NCI-H460 (cell line): ENCODE measurements at places on chromosomes 12 and 14. TPM values are rescaled to one million over a fixed set of nuclear protein-coding genes. Genes with fewer than 3 reads are reported as not detected.
A peak's percentile ranks its signal among the peaks of the same experiment; 100 is the strongest.

Gene KCNA5
- total RNA-seq: not detected in 2 replicates

Gene BEGAIN
- total RNA-seq: 37.8 and 40.0 TPM in 2 replicates

GRCh38 chr12:84134797-84135366 is 777.7 kb downstream of the SLC6A15 start:
- DNase-seq: no peak

DNA sequence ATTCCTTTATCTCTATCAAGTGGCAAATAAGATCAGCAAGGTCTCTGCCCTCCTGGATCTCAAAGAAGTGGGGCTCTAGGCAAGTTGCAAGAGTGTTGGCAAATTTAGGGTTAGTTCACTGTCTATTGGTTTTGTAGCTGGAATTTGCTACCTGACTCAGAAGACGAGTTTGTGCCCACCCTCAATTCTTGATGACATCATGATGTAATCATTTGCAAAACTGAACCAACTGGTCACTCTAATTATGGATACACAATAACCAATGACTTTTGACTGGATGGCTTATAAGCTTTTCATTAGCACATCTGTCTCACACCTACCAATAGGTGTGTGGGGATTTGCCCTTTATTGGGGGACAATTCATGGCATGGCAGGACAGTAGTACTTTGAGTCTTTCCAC is 4.6 kb downstream of the TMEM233 start:
- no peak for DNase-seq

DNA sequence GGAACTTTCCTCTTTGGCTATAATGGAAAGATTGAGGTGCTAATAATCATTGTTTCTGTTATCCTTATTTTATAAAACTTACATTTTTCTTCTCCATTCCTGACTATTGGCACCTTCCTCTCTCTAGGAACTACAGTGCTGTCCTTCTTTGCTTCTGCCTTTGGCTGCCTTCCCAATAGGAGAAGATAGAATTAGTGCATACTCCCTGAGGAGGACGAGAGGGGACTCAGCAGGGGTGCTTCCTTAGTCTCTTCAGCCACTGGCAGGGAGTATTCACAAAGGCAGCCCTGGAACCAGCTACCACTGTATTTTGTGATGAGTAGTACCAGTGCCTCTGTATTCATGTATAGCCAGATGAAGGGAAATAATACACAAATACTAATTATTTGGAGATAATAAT is 208.5 kb downstream of the FOXG1 start:
- DNase-seq: no peak

Gene NRIP2
- not detected in 2 replicates for total RNA-seq

DNA sequence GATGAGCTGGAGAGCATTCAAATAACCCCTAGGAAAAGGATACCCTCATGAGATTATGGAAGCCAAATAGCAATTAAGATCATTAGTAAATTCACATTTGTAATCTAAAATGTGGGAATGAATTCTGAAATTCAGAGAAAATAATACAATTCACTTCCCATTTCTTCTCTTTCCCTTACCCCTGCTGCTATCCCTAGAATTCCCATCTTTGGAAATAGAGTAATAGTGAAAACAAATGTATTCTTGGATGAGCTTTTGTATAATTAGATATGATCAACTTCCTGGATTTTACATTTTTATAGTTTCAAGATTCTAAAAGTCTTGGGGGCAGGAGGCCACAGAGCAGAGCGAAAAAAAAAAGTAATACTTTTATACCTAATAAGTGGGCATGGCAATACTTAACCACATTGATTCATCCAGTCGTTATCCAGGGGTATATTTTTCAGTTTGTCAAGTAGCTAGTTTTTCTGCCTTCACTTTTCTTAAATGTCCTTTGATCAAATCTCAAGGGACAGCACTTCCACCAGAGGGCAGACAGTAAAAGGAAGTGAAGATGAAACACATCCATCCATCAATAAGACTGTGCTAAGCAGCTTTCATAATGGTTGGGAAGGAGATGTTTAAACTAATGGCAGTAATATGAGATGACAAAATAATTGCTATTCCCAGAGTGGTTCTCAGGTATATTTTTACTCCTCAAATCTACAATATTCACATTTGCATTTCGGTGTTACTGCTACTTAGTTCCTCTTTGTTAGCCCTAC is 401.3 kb downstream of the DIO2 start:
- peak; percentile 23 for DNase-seq

Gene OR11G2
- not detected in 2 replicates for total RNA-seq

DNA sequence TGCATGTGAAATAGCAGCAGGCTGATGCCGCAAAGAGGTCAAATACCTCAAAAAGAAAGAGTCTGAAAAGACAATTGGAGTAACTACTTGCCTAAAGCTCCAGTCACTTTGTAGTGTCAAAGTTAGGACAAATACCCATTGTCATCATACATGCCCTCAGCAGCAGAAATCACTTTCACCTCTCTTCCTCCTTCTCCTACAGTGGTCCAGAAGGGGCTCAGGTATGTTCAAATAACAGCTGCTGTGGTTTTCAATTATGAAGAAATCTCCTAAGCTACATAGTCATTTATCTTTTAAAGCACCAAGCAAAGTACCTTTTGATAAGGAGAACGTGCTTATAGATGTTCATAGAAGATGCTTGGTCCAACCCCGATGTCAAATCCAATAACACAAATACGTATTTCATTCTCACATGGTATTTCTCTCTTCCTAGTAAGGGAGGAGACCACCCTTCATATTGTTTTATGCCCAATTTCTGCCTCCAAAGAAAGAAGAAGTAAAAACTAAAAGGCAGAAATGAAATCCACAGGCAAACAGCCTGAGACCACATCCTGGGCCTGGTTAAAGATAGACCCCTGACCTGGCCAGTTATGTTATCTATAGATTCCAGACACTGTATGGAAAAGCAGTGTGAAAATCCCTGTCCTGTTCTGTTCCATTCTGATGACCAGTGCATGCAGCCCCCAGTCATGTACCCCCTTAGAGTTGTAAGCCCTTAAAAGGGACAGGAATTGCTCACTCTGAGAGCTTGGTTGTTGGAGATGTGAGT is 23.7 kb downstream of the GYS2 start:
- no peak for DNase-seq
